Renal pelvis (tissue), 12 donors: ENCODE measurements at places on chromosomes 5 and 9. TPM values are rescaled to one million over a fixed set of nuclear protein-coding genes. Genes with fewer than 3 reads are reported as not detected.

The CD14 gene
- polyA plus RNA-seq, result 10.3 TPM

DNA sequence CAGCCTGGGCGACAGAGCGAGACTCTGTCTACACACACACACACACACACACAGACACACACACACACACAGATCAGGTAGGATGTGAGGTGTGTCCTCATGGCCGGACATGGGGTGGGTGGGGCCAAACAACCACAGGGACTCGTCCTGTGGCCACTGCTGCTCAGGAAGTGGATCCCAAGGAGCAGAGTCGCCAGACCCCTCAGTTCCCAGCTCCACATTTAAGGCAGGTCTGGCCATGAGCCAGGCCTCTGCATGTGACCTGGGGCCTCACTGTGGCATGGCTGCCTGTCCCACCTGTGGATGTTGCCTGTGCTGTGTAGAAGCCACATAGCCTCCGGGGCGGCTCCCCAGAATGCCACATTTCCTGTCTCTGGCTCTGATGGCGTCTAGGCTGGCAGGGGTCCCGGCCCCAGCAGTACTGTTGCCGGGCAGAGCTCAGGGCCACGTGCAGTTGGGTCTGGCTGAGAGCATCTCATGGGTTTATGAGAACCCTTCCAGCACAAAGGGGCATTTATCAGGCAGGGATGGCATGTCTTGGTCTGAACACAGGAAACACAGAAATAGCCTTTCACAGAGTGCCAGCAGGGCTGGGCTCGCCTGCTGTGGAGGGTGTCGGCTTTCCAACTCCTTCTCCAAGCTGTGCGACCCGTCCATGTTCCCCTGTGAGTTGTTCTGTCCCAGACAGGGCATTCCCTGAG is 9.9 kb upstream of the NINJ1 start:
- DNase-seq, result no peak

The ANKRD18B gene
- polyA plus RNA-seq, result 1.6 TPM

DNA sequence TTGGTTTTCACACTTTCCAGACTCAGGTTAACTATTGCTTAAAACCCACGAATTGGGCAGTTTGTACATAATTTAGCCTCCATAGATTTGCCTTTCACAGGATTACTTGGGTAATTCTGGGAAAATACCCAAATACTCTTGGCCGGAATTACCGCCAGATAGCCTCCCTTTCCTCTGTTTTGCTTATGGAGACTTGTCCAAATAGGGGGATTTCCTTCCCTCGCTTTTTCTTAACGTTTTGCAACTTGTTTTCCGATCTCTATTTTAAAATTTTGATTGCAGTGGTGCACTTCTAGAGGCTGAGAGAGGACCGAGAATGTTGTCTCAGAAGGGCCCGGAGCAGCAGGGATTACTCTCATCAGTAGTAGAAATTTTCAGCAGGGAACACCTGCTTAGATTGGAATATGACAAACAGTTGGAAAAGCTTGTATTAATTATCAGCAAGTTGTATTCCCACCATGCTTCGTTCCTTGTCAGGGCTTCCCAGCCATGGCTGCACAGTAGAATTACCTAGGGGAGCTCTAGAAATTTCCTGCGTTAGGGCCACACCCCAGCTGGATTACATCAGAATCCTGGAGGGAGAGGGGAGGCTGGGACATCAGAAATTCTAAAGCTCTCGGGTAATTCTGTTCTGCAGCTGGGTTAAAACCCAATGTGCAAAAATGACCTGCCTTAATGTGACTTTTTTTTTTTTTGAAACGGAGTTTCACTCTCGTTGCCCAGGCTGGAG is 329.1 kb downstream of the SH3GL2 start:
- no peak for DNase-seq

- no peak for DNase-seq
These were observed 24.3 kb downstream of the LHX3 start for GRCh38 chr9:136180586-136180985.

DNA sequence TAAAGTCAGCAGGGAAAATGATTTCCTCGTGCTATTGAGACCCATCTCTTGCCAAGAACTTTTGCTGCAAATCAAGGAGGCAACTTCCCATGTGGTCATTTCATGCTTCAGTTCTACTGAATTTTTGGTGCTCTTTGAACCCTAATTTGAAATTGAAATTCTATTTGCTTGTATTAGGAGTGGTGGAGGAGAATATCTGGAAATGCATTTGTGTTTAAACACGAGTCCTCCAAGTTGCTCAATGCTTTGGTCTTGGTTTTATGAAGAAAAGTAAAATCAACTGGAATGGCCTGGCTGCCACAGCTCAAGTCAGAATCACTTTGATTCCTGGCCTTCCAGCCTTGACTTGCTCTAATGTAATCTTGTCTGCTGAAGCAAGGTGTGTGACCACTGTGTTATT is 613.2 kb downstream of the TLE1 start:
- DNase-seq, result no peak

The LRRC19 gene
- polyA plus RNA-seq, result 14.0 TPM

The TNFSF8 gene
- polyA plus RNA-seq, result 0.30 TPM

DNA sequence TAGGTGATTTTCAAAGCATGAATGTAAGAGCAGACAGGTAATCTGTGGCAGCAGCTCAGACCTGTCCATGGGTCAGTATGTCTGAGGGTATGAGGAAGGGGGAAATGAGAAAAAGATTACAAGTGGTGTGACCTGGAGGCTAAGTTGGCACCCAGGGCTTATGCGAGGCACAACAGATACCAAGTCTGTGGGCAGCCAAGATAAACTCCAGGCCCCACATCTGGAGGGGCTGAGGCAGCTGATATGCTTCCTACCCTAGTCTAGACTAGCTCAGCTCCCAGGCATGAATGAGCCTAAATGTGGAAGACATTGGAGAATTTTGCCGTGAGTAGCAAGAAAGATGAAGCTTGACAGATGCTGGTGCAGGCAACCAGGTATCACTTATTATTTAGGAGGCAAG is 151.7 kb downstream of the PIK3R1 start:
- no peak for DNase-seq

- no peak for DNase-seq
These were observed 357.3 kb downstream of the SPOCK1 start for GRCh38 chr5:137141779-137142178.
